ENCODE measurements at places on chromosomes 7 and 10.

- DNase-seq = no peak
Observed at GRCh38 chr7:5525271-5526099, 101.9 kb upstream of the TNRC18 start.

GRCh38 chr7:108149908-108150307 is 19.7 kb upstream of the LAMB4 start:
- no peak for DNase-seq

DNA sequence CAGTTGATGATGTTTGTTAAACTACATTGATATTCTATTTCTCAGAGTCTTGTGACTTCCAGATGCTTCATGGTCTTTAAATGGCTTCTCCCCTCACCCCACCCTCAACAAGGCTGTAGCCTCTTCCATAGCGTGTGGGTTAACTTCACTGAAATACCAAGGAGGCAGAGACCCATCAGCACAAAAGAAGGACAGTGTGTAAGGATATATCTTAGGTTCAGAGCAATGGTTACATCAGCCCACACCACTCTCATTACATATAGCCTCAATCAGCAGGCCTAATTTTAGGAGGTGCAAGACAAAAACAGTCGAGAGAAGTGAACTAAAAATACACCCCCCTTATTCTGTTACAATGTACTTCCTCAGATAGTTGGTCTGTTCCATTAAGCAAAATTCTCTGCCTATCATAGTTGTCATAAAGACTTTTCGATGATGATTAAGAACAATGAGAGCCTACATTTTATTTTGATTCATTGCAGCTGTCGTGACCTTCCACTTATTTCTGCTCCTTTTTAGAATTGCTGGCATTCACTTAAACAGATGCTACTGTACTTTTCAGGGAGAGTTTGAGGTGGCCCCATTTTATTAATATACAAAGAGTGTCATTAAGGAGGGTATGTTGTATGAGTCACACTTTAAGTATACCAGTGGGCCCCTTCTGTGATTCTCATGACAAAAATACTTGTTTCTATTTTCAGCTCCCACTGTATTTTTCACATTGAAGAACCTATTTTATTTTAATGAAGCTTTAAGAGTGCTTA is 52.1 kb downstream of the WIPF3 start:
- no peak for DNase-seq

DNA sequence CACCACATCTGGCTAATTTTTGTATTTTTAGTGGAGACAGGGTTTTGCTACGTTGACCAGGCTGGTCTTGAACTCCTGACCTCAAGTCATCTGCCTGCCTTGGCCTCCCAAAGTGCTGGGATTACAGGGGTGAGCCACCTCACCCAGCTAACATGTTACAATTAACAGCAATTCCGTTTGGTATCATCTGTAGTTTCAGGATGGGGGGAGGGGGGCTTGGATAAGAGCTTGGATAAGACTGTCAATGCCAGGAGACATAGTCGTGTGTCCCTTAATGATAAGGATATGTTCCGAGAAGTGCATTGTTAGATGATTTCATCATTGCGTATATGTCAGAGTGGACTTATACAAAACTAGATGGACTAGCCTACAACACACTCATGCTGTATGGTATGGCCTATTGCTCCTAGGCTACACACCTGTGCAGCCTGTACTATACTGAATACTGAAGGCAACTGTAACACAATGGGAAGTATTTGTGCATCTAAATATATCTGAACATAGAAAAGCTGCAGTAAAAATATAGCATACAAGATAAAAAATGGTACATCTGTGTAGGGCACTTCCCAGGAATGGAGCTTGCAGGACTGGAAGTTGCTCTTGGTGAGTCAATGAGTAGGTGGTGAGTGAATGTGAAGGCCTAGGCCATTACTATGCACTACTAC is 103.9 kb upstream of the TNS3 start:
- no peak for DNase-seq

DNA sequence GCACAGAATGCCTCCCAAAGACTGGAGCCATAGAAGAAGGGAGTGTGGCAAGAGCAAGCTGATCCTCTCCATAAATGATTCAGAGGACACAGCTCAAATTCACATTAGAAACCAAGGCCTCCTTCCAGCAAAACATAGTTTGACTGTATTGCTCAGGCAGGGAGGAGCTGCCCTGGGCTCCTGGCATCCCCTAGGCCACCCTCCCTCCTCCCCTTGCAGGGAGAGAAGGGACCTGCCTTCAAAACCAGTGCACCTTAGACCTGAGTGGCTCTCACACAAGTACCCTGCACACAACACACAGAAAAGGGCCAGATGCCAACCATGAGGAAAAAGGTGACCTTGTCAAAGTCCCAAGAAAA is 64.7 kb downstream of the CREB3L2 start:
- DNase-seq = no peak

DNA sequence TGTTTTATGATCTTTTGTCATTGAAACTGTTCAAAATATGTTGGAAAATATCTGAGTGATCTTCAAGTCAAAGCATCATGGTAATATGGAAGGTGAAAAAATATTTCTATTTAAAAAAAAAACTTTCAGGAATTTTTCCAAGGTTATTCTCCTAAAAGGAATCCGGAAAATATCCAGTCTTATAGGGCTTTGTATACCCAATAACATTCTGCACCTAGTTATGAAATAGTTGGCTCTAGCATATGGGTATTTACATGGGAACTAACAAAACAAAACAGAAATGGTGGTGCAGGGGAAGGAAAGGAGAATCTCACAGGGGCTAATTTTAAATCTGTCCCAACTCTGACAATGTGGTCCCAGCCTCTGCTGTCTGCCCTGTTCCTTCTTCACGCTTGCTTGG is 167.1 kb upstream of the RHEB start:
- no peak for DNase-seq

DNA sequence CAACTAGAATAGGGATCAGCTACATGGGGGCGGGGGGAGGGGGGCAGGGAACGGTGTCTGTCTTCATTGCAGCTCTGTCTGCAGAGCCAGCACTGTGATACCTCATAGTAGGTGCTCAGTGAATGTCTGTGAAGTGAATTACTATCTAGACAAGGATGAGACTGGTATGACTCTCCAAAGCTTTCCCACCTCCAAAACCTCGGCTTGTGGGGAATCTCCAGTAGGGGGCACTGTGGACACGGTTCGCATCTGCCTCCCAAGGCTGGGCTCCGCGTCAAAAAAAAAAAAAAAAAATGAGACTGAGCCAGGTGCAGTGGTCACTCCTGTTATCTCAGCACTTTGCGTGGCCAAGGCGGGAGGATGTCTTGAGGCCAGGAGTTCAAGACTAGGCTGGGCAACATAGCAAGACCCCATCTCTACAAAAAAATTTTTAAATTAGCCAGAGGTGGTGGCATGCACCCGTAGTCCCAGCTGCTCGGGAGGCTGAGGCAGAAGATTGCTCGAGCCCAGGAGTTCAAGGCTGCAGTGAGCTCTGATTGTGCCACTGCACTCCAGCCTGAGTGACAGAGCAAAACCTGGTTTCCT is 9.6 kb downstream of the TRIM56 start:
- no peak for DNase-seq

- DNase-seq = no peak
Observed at GRCh38 chr10:33190406-33190805, 144.1 kb downstream of the NRP1 start.

DNA sequence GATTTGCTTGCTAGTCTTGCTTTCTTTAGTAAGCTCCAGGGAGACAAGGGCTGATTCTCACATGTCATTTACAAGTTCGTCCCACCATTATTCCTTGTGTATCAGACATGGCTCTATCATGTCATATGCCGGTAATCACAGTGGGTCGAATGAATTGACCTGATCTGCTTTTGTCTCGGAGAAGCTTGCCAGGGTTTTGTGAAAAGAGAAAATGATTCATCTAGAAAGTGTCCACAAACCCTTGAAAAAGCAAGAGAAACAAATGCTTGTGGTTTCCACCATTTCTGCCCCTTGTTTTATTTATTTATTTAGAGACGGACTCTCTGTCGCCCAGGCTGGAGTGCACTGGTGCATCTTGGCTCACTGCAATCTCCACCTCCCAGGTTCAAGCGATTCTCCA is 278.5 kb downstream of the TCF7L2 start:
- no peak for DNase-seq

DNA sequence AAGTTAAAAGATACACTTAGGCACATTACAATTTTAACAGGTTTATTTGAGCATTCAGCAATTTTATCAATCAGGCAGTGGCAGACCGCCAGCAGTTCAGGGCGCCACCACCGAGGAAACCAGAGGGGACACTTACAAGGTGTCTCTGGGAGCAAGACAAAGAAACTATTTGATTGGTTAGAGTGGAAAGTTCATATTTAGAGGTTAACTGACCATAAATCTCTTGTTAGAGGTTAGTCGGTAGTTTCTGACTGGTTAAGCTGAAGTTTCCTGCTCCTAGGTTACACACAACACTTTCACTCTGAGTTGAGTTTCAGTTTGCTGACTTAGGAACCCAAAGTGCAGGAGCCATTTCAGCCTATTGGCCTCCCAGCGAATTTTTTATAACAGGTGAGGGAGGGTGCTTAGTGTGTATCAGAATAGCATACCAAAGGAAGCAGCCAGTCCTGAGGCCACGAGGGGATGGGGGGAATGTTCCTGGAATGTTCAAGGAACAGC is 10.8 kb upstream of the PVRIG start:
- no peak for DNase-seq

DNA sequence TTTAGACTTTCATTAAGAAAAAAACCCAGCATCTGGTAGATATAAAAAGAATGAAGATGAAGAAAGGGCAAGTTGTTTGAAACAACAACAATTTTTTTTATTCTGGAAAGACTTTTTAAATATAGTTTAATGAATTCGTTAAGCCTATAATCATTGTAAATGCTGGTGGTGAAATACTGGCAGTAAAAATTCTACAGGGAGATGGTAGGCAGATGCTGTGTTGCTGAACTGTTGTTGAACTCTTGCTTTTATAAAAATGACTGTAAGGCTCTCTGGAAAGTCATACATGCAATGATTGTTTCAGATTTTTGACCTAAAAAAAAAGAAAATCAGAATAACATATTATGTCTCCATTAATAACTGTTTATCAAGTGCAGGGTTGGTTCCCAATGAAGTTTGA is 39.0 kb downstream of the SCIN start:
- DNase-seq = no peak

- no peak for DNase-seq
Observed at GRCh38 chr7:30479202-30480120, 877 bp upstream of the NOD1 start.

GRCh38 chr10:2547606-2548005 is 519.7 kb upstream of the PFKP start:
- no peak for DNase-seq

GRCh38 chr10:122669842-122670241 is 29.8 kb downstream of the C10orf120 start:
- DNase-seq = no peak

- DNase-seq = no peak
Observed at GRCh38 chr10:11457336-11457735, 154.1 kb downstream of the USP6NL start.

DNA sequence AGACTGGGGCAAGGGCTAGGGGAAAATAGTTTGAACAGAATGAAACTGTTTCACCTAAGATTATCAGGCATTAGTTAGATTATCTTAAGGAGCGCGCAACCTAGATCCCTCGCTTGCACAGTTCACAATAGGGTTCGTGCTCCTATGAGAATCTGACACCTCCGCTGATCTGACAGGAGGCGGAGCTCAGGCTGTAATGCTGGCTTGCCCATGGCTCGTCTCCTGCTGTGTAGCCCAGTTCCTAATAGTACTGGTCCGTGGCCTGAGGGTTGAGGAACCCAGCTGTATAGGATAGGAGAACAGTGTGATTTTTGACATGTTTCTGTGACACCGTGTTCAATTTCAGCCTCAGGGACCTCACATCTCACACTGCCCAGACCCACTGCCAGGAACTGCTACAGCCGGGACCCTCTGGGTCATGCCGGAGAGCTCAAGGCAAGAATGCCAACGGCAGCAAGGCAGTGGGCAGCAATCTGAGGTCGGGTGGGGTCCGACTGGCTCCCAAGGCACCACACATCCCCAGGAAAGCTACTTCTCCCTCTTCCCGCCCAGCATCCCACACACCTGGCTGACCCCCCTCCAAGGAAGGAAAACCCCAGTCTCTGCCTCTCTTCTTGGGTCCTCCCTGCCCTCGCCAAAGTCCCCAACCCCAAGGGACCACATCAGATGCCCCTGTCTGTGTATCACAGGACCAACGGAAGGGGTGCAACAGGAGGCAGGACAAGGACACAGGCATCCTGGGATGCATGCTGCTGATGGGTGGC is 31.7 kb downstream of the CAMK2B start:
- DNase-seq = no peak

DNA sequence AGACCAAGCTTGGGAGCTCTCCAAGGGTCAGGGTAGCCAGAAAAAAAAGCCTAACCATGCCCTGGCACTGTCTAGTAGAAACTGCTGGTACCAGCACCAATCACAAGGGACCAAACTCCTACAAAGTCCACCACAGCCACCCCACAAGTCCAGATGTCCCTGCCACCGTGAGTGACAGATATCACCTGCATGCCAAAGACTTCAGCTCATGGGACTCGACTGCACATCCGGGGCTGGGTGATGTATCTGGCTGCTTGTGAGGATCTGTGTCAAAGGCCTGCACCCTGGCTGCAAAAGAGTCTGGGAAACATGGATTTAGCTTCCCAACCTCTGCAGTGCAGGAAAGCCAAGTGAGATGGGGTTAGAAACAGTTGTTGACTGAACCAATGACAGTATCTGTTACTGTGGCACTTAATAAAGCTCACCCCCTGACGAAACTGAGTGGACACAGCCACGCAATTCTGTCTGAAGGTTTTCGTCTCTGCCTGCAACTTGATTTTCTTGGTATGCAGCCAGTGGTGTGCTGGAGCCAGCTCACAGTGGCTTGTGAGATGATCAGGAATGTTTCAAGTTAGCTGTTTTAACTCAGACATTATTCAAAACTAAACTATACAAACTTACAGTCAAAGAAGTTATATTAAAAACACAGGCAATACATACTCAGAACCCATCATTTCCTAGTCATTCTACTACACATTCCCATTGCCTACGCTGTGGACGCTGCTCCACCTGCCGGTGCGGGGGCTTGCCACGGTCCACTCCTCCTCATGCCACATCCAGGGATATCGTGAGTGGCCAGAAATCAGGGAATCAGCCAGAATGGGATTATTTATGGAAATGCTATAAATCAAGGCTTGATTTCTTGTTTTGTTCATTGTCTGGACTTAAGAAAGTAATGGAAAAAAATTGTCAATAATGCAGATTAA is 9.2 kb downstream of the ZNF488 start:
- no peak for DNase-seq

DNA sequence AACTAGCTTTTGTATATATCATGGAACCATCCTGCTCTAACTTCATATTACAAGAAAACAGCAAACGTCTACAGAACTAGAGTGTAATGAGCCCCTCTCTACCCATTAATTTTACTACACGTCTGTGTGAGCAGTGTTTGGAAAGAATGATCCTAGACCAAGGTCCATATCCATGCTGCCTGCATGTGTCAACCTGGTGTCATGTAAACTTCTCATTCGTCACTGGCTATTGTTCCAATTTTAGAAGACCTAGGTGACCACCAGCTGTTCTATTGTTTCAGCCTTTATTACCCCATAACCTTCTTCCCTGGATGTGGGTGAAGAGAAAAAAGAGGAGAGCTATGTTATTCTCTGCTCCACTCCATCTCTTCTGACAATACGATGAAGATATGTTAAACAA is 77.1 kb downstream of the CREM start:
- no peak for DNase-seq

- no peak for DNase-seq
Observed at GRCh38 chr7:47885309-47885986, 62.8 kb downstream of the PKD1L1 start.

GRCh38 chr10:45466784-45467183 is 92.8 kb downstream of the ALOX5 start:
- no peak for DNase-seq

GRCh38 chr7:93138576-93138975 is 9.6 kb downstream of the SAMD9L start:
- DNase-seq = no peak

GRCh38 chr7:11332186-11332864 is 358.7 kb downstream of the PHF14 start:
- no peak for DNase-seq

Measured in DMS79 (cell line).